ENCODE measurements at places on chromosomes 7 and 10.

DNA sequence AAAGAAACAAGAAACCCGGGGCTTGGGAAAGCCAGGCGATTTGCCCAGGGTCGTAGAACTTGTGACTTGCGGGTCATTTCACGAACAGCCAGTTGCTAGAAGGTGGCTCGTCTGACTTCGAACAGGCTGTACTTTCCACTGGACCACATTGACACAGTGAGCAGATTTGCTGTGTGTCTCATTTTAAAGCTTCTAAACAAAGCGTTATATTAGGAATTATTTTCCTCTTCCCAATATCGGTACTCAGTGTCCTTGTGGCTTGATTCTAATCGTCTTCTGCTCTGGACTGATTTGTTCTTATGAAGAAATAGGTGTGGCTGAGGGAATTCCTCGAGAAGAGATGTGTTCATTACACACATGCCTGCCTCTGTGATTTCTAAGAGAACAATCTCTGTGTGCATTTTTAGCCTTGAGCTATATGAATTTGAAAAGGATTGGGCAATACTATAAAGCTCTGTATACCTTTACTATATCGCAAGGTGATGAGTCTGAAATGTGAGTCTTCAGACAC, 150.0 kb upstream of the PRR15 start:
- no peak for DNase-seq

GRCh38 chr10:113384181-113384580, 168.7 kb upstream of the HABP2 start:
- no peak for DNase-seq

DNA sequence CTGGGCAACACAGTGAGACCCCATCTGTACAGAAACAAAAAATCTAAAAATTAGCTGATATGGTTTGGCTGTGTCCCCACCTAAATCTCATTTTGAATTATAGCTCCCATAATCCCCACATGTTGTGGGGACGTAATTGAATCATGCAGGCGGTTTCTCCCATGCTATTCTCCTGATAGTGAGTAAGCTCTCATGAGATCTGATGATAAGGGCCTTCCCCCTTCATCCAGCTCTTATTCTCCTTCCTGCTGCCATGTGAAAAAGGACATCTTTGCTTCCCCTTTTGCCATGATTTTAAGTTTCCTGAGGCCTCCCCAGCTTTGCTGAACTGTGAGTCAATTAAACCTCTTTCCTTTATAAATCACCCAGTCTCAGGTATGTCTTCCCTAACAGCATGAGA, 136.5 kb downstream of the SFMBT2 start:
- DNase-seq, result no peak

DNA sequence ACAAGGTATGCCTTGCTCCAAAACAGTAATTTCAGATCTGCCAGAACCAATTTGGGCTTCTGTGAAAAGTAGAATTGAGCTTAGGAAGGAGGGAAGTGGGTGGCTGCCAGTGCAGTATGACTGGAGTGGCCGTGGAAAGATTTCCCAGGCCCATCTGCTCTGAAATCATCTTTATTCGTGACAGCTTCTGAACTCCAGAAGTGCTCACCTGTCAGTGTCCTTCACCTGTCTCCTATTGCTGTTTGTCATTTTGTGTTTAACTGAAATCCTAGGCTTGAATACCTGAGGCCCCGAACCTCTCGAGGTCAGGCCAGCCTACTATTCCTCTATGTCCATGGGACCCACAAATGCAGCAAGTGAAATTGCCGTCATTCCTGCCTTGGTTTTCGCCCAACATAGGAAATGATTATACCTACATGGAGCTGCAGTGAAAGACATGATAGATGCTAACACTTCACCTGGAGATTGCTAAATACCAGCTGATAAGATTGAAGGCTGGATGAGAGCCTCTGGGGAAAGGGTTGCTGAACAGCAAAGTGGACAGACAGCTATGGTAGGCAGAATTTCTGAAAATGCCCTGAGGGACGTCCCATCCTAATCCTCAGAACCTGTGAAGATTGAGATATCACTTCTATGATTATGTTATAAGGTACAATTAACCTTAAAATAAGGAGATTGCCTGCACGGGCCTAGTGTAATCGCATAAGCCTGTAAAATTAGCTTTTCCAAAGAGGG, 82.1 kb downstream of the C1GALT1 start:
- DNase-seq, result no peak

DNA sequence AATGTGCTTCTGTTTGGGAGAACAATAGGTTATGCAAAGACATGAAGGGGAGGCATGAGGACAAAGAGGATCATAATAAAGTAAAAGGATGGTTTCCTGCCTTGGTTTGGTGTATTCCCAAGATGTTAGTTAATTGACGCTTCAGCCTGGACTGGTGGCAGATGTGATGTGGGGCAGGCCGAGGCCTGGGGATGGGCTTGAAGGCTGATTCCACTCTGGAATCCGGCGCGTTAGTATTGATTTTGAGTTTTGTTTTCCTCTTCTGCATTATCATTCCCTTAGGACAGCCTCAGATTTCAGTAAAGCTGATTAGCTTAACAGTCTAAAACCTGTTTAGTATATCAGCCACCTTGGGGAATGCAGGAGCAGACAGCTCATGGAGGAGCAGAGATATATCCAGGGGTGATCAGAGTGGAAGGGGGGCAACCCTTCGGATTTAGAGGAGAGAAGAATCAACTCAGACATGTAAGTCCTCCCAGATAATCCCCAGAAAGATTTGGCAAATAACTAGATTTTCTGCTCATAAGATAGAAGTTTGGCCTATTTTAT, 159.8 kb upstream of the MTPN start:
- no peak for DNase-seq

GRCh38 chr7:42269161-42269560, 32.2 kb upstream of the GLI3 start:
- no peak for DNase-seq

DNA sequence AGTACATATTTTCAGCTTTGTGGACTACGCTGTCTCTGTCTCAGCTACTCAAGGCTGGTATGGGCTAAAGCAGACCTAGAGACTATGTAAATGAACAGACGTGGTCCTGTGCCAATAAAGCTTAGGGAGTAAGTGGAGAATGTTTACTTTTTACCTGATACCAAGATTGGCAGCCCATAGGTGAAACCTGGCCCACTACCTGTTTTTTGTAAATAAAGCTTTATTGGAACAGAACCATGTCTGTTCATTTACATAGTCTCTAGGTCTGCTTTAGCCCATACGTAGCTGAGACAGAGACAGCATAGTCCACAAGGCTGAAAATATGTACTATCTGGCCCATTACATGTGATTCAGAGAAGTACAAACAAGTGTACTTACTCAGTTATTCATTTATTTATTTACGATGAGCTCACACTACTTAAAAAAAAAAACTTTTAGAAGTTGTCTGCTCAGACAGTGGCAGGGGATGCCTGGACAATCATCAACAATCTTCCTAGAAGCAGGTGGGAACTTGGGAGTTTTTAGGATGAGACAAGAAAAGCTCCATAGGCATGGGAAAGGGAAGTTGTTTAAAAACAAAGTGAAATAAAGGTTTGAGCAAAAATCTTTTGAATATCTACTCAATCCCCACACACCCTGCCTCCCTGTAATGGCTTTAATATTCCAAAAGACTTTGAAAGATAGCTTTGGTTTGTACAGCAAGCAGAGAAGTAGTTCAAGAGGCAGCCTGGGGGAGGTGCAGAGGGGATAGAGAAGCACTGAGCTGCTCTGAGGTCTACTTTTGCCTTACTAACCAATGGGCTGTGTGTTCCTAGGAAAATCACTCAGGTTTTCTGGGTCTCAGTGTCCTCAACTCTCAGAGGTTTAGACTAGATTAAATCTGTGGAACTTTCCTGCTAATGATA, 114.4 kb upstream of the AFAP1L2 start:
- no peak for DNase-seq

GRCh38 chr7:64869121-64869725, 33.9 kb upstream of the ZNF273 start:
- DNase-seq, result no peak

GRCh38 chr10:101292194-101293006, 61.6 kb upstream of the BTRC start:
- no peak for DNase-seq

All from NCI-H1048 (cell line).